ENCODE measurements at places on chromosomes 2 and 18. TPM values are rescaled to one million over a fixed set of nuclear protein-coding genes. Genes with fewer than 3 reads are reported as not detected.

GRCh38 chr2:162974771-162975170 lies 136.2 kb upstream of the KCNH7 start:
- DNase-seq: no peak

GRCh38 chr2:3180082-3180908 lies 197.3 kb downstream of the EIPR1 start:
- DNase-seq: peak; percentile 24

DNA sequence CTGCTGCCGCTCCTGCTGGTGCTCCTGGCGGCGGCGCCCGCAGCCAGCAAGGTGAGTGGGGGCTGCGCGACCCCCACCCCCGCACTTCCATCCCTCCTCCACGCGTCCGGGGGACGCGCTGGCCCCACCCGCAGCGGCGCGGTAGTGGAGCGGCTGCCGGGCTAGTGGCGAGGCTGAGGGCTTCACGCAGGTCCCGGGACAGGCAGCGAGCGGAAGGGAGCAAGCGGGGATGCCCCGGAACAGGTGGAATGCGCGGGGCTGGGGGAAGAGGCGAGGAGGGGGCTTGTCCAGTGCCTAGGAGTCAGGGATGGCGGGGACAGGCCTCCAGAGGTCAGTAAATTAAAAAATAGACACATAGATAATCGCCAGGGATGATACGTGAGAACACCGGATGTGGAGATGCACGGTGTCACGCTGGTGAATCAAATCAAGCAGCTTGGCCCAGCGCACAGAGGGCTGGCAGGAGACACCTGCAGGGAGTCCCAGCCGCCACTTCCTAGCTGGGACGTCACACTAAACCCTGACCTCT lies 403 bp downstream of the COL4A3 start:
- DNase-seq: no peak

- DNase-seq: no peak
These were observed 132.5 kb upstream of the SLC8A1 start for GRCh38 chr2:40584432-40584831.

- no peak for DNase-seq
These were observed 28.3 kb downstream of the MCFD2 start for GRCh38 chr2:46887028-46887885.

DNA sequence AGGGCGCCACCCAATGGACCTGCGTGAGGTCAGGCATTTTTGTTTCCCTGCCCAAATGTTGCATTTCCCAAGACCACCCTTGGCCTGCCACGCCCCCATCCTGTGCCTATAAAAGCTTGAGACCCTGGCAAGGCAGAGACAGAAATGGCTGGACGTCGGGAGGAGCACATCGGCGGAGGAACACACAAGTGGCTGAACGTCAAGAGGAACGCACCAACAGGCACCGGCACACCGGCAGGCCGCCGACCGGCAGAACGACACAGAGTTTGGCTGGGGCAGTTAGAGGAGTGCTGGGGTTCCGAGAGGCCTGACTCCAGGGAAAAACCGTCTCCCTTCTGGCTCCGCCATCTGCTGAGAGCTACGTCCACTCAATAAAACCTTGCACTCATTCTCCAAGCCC lies 35.9 kb downstream of the DCDC2C start:
- DNase-seq: no peak

DNA sequence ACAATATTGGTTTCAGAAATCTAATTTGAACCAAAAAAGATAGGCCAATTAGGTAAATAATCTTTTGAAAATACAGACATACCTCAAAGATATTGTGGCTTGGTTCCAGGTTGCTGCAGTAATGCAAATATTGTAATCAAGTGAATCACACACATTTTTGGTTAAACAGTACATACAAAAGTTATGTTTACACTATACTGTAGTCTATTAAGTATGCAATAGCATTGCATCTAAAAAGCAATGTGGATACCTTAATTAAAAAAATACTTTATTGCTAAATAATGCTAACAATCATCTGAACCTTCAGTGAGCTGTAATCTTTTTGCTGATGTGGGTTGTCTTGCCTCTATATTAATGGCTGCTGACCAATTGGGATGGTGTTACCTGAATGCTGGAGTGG lies 67.3 kb downstream of the KYNU start:
- no peak for DNase-seq

DNA sequence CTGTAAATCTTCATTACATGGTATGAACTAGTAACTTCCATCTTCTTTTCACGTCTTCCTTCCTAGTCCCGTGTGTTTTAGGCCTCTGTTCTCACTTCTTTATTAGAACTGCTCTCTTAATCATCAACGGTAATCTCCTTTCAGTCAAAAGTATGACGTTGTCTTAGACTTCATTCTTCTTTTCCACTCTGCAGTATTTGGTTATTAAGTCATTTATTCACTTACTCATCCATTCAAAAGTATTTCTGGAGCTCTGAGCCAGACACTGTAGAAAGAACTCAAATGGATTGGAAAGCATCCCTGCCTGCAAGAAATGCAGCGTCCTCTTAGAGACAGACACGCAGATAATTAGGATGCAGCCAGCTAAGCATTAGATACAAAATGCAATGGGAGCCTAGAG lies 494.6 kb upstream of the NRP2 start:
- no peak for DNase-seq

- no peak for DNase-seq
These were observed 20.1 kb downstream of the TPGS2 start for GRCh38 chr18:36808681-36809080.

DNA sequence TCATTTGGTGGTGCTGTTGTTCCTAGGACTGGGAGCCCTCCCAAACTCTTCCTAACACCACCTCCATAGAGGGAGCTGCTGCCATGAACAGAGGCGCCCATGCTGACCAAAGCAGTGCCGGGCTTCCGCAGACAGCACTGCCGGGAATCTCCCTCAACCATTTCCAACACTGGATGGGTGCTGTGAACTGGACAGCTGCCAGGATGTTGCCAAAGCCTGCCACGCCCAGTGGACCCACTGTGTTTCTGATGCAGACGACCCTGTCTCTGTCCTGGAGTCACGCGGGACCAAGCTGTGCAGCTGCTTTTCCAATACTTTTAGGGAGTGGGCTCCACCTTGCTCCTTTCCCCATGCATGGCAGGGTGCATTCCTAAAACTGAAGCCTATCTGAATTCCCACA lies 16.9 kb upstream of the GNAL start:
- DNase-seq: no peak

DNA sequence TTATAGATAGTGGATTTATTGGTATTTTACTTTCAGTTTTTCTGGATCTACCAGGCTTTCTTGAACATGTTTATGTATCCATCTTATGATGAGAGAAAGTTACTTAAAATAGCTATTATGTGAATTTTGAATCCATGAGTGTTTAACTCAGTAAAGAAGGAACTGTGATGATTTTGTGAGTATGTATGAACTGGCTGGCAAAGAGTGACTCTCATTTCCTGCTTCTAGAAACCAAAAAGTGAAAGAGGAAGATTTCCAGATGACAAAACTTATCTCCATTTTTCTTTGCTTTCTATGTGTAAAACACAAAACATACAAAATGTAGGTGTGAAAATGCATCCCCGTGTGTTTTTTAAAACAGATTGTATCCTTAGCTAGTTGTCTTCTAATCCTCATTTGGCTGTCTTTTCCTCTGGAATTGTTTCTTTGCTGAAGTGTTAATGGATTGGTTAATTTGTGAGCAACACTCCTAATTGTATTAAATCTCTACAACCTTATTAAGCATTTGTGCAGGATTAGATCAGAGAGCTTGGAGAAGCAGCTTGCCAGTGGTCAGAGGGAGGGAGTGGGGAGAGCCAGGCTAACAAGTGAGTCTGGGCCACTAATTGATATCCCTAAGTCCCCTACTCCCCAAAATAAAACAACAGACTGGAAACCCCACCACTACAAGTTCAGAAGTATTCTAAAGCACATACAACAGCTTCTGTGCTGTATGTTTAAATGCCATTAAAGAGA lies 23.9 kb downstream of the PTPRM start:
- no peak for DNase-seq

DNA sequence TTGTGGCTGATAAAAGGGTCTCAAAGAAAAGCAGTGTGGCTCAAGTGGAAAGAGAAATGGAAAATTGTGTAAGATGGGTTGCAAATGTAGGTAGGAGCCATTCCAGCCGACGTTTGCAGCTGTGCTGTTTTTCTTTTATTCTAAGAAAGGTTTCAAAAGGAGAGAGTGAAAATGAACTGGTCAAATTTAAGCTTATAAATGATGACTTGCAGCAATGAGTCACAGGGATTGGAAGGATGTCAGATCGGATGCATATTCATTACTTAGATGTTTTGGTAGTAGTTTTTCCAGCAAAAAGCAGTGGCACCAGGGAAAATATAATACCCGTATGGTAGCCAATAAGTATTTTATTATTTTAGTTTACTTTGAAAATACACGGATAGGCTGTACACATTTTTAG lies 79.1 kb downstream of the LRRTM4 start:
- no peak for DNase-seq

GRCh38 chr18:24189007-24189528 lies 50.2 kb downstream of the CABYR start:
- DNase-seq: no peak

GRCh38 chr2:104755026-104755878 lies 98.7 kb upstream of the POU3F3 start:
- DNase-seq: no peak

DNA sequence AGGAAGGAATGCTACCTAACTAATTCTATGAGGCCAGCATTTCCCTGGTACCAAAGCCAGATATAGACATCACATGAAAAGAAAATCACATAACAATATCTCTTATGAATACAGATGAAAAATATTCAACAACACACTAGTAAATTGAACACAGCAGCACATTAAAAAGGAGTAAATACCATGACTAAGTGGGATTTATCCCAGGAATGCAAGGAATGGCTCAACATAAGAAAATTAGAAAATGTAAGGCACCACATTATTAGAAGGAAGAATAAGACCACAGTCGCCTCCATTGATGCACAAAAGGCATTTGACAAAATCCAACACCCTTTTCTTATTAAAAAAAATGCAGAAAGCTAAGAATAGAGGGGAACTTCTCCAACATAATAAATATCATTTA lies 133.9 kb downstream of the TTC32 start:
- DNase-seq: no peak

DNA sequence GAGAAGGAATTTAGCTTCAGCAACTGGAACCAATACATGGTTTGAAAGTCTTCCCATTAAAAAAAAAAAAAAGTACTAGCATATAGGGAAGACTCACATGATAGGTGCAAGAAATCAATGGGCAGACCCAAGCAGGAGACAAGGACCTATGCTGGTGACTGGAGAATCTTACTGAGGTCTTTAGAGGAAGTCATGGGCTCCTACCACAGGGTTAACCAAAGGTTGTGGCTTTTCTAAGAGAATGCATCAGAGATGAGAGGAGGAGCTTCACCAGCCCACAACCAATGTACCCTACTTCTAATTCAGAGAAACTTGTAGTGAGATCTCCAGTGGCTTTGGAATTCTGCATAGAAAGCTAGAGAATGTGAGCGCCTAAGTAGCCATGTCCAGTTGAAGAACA lies 207.4 kb downstream of the NCKAP5 start:
- DNase-seq: no peak

DNA sequence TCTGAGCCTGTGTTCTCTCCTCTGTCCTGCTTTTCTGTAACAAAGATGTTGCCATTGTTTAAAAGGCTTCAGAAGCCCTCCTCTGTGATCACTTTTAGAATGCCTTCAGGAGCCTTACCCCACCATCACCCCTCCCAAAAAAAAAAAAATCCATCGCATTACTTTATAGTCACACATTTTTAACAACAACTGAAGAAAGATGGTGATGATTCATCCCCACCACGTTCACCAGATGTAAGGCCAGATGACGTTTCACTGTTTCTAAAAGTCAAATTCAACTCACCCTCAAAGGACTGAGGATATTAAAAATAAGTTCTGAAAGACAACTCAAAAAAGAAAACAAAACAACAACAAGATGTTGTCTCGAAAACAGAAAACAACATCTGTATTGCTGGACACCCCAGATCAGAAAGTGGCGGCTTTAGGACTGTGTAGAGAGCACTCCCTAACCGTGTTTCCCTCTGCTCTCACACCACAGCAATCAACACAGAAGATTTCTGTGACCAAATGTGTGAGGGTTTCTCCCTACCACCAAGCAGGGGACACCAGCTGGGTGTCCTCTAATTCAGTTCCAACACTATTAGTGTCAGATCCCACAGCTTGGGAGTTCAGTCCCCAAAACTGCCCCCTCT lies 61.9 kb upstream of the CREB1 start:
- no peak for DNase-seq

DNA sequence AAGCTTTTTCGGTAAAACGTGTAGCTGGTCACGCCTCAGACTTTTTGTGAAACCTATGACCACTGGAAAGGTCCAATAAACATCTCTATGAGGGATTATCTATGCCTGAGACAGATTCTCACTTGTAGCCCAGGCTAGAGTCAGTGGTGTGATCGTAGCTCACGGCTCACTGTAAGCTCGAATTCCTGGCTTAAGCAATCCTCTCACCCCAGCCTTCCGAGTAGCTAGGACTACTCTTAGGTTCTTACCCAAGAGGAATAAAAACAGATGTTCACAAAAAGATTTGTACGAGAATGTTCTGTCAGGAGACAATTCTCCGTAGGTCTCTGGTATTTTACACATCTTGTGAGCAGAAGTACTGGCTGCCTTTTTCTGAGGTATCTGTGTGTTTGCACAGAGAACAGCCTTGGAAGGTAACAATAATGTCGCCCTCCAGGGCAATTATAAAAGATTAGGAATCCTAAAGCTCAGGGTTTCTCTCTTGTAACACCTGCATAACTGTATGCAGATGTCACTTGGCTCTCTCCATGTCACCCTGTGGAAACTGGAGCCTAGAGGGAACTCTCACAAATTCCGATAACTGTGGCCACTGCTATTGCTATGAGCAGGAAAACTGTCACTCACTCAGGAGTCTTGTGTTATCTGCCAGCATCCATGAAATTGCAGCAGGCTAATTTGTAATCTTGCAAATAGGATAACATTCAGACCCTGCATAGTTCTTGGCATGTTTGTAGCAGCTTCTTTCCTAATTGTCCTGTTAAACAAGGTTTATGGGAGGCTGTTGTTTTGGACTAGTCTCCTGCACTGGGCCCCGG lies 25.5 kb upstream of the RALBP1 start:
- no peak for DNase-seq

- no peak for DNase-seq
These were observed 8.8 kb upstream of the DUSP2 start for GRCh38 chr2:96153991-96154431.

Gene FHOD3
- total RNA-seq: 0.07 TPM

Gene MSTN
- not detected for total RNA-seq

Gene IL1R1
- total RNA-seq: 17.3 TPM

Gene IL1RN
- total RNA-seq: not detected

Gene REG1A
- total RNA-seq: not detected

Gene TXNDC2
- under 0.01 TPM for total RNA-seq

Gene DARS1
- total RNA-seq: 65.0 TPM

Gene ZNF397
- 3.8 TPM for total RNA-seq

Gene PJVK
- 0.46 TPM for total RNA-seq

Gene WIPF1
- total RNA-seq: 4.8 TPM

Gene CRACDL
- 9.7 TPM for total RNA-seq

Gene MRPL53
- 28.6 TPM for total RNA-seq

Gene RAB6C
- total RNA-seq: not detected

Gene EVA1A
- total RNA-seq: 149 TPM

Gene ABHD3
- total RNA-seq: 5.0 TPM

Gene TSPYL6
- total RNA-seq: not detected

Gene DOK1
- total RNA-seq: 15.7 TPM

Gene MARCHF4
- total RNA-seq: 3.6 TPM

Gene NMS
- not detected for total RNA-seq
